ENCODE measurements at places on chromosomes 16 and 17.

- no peak for DNase-seq
These were observed 58.5 kb downstream of the NUP93 start for GRCh38 chr16:56788435-56788834.

DNA sequence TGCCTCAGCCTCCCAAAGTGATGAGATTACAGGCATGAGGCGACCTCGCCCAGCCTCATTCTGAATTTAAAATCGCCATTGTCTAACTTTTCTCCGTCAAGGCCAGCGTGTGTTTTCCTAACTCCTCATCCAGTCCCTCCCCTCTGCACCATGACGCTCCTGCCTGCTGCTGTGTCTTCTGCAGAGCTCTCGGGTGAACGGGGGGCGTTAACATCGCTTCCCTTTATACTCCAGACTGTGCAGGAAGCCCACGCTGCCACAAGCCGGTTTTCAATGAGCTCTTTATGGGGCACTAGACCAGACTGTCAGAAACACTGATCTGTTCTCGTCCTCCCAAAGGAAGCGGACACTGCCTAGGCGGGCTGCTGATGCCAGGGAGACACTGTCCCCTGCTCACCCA lies 13.2 kb downstream of the AANAT start:
- no peak for DNase-seq

DNA sequence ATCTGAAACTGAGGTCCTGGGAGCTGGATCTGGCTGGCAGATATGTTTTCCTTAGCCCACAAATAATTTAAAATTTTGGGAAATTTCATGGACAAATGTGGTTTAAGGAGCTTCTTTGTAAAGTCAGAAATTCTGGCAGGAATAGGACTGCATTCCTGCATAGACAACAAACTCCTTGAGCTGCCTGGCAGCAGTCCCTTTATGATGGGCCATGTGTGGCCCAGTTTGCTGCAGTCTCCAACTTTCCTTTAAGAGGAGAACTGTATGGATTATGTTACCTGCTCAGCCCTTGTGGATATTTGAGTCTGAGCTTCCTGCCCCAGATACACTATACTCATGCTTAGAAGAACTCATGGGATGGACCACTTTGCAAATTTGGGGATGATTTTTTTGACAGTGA lies 48.5 kb upstream of the HS3ST2 start:
- DNase-seq: no peak

- DNase-seq: no peak
These were observed 3.5 kb downstream of the TUFM start for GRCh38 chr16:28842696-28843095.

DNA sequence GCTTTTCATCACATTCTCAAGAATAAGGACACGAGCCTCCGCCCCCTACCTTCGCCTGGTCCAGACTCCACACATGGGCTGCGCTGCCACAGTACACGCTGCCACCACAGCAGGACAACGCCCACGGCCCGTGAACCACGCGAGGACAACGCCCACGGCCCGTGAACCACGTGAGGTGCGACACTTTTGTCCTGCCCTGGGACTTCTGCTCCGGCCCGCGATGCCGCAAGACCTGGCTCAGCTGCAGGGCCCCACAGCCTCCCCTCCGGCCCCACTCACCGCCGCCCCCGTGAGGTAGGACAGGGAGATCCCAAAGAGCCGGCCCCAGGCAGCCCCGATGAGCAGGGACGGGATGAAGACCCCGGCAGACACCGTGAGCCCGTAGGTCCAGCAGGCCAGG lies 5.9 kb upstream of the CCDC154 start:
- DNase-seq: no peak

DNA sequence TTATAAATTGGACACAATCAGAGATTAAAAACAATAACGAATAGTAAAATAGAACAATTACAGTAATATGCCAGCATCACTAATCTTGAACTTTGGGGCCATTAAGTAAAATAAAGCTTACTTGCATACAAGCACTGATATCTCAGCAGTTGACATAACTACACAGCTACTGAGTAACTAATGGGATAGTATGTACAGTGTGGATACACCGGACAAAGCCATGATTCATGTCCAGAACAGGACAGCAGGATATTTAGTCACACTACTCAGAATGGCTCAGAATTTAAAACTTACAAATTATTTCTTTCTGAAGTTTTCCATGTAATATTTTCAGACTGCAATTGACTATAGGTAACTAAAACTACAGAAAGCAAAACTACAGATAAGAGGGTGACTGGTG lies 427.5 kb downstream of the CDH13 start:
- no peak for DNase-seq

GRCh38 chr17:6430769-6431168 lies 4.2 kb downstream of the AIPL1 start:
- DNase-seq: no peak

- DNase-seq: no peak
These were observed 24.0 kb upstream of the ALDH3A1 start for GRCh38 chr17:19771971-19772630.

DNA sequence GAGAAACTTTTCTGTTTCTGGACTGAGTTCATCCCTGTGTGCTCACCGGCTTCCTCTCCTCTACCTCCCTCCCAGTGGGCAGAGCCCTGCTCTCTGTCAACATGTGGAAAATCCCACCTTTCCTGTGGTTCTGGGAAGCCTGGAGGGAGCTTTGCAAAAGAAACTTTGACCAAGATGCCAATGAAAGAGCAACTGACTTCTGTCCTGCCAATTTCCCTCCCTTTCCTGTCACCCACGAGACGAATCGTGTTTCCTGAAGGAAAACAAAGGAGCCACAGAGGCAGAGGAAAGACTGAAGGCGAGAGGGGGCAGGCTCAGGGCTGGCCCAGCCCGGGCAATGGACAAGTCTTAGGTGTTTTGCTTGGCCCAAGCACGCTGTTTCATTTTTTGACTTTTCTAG lies 82.8 kb downstream of the PLCG2 start:
- no peak for DNase-seq

DNA sequence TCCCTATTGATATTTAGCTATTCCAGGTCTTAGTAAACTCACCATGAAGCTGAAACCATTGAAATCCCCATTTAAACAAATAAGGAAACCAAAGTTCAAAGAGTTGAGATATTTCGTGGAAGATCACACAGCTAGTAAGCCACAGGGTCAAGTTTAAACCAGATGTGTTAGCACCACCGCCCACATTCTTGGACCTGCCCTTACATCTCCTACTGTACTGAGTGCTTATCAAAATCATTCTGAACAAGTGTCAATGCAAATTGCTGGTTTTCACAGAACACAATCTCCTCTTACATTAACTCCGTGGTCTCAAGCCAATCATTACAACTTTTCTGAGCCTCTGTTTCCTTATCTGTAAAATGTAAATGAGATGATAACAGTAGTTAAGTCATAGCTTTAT lies 676.2 kb downstream of the CDH11 start:
- DNase-seq: no peak

DNA sequence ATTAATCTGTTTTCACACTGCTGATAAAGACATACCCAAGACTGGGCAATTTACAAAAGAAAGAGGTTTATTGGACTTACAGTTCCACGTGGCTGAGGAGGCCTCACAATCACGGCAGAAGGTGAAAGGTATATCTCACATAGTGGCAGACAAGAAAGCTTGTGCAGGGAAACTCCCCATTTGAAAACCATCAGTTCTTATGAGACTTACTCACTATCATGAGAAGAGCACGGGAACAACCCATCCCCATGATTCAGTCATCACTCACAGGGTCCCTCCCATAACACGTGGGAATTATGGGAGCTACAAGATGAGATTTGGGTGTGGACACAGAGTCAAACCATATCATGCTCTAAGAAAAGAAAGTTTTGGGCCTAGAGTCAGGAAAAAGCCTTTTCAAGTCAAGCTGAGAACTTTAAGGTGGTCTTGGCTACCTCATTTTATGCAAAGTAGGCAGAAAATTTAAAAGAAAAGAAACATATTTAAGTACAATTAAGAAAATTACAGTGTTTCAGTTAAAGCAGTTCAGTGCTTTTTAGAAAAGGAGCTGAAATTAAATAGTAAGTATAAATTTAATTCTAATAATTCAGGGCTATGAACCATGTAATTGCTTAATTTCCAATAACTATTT lies 24.9 kb upstream of the CRYM start:
- DNase-seq: no peak

DNA sequence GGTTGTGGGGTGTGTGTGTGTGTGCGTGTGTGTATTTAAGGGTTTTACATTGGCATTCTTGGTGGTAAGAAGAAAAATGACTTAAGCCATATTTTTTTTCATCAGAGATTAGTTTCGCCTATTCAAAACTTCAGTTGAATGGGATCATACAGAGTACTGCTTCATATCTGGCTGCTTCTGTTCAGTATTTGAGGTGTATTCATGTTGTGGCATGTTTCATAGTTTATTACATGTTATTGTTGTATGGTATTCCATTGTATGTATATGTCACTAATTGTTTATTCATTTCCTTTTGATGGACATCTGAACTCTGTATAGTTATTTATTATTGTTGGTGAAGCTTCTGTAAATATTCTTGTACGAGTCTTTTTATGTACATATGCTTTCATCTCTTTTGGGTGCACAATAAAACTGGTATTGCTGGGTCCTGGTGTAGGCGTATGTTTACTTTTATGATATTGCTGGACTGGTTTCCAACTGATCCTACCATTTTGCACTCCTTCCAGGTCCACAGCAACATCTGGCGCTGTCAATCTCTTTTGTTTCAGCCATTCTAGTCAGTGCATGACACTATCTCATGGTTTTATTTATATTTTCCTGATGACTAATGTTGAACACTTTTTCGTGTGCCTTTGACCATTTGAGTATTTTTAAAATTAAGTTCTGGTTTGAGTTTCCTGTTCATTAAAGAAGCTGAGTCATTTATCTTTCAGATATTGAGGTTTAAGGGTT lies 77.4 kb upstream of the MAF start:
- DNase-seq: no peak

GRCh38 chr16:11691771-11692170 lies 23.5 kb downstream of the SNN start:
- DNase-seq: no peak

GRCh38 chr16:56988948-56989945 lies at the start of gene NLRC5:
Gene NLRC5, plus strand, starts transcription at chr16:56989557. Its CDS starts 31,156 bp downstream, at chr16:57020713.
- DNase-seq: peak; percentile 81

GRCh38 chr17:7560172-7561027 lies 1.3 kb upstream of the SENP3 start:
- DNase-seq: peak; percentile 48

DNA sequence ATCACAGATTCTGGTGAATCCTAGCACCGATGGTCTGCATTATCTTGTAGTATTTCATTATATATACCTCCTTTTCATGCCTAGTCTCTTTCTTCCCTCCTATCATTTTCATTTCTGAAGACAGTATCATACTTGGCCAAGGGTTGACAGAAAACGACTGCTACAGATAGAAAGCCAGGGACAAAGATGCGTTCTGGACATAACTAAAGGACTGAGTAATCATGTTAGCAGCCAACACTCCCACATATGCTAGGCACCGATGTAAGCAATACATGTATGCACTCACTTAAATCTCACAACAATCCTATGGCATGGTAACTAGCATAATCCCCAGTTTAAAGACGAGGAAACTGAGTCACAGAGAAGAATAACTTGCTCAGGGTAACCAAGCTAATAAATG lies 22.9 kb downstream of the RDM1 start:
- no peak for DNase-seq

DNA sequence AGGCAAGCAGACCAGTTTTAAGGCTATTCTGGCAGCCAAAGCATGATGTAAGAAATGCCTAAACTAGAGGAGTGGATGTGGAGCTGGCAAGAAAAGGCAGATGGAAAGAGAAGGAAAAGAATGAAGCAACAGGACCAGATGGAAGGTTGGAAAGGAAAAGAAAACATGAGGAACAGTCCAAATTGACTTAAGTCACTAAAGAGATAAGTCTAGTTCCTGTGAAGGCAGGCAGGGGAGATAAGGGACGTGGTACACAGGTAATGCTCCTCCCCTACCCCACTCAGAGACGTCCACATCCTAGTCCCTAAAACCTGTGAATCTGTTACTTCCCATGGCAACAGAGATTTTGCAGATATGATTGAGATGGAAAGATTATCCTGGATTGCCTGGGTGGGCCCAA lies 43.5 kb downstream of the TEX2 start:
- DNase-seq: no peak

DNA sequence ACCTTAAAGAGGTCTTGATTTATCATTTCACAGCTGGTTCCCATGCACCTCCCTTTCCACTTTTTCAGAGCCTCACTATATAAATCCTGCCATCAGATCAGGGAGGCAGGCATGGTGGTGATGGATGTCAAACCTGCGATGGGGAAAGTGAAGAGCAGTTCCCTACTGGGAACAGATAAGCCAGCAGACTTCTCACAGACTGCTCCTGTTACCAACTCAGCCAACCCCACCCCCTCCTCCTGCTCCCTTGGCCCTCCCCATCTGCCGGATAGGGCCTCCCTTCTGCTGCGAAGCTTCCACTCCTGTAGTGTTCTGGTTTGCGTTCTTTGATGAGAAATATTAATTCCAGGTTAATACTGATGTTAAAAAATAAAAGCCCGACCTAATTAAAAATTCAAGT lies 232.1 kb downstream of the STX8 start:
- no peak for DNase-seq

DNA sequence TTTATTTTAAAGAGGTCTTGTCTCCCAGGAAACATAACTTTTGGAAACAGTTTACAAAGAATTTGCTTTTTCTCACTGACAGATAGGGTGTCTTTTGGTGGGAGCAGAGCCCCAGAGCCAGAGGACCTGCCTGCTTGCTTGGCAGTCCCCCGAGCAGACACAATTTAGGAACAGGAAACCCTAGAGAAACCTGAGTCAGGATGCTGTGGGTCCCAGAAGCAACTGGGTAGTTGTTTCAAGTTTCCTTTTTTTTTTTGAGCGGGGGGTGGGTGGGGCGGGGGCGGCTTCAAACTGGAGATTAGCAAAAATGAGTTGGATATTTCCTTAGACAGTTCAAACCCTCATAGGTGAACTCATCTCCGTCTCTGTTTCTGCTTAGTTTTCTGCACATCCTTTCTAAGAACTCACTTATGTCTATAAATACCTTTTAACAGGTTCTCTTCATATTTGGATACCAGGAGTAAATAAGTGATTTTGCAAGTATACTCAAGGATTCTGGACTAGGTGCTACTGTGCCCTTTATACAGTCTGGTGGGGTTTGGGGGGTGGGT lies 135.1 kb downstream of the PRKCA start:
- DNase-seq: no peak

DNA sequence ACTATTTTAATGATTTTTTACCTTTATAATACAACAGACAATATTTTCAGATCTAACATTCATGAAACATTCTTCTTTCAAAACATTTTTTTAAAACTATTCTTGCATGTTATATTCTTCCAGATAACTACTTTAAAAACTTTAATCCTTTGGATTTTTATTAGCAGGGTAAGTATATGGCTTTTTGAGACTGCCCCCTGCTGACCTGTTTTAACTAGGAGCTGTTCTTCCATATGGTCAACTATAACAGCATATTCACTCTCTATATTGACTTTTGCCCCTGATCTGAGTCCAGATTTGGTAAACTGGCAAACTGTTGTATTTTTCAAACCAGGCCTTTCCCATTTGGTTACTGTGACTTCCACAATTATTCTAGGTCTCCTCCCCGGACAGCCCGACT lies 16.5 kb downstream of the ZNF18 start:
- DNase-seq: no peak

Measured in stimulated activated CD4-positive, alpha-beta T cell treated with anti-CD3 and anti-CD28 coated beads, Interleukin-15, amount 100 ng/mL, for 1 hour (primary cell).